ENCODE measurements at places on chromosomes 11 and 22.

DNA sequence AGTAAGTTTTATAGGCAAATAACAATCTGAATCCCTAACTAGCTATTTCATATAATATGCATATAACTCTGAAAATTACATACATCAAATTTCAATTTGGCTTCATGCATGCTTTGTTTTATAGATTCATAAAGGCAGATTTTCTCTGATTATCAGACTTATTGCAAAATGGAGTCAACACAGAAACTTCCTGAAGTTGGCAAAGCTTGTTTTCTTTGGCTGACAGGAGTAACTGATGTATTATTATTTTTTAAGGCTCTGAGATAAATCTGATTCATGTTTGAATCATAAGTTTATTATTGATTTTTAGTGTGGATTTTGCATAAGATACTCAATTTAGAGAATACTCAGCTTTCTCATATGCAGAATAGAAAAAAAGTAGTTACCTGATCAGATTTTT lies 356.3 kb upstream of the CCDC90B start:
- DNase-seq = no peak

DNA sequence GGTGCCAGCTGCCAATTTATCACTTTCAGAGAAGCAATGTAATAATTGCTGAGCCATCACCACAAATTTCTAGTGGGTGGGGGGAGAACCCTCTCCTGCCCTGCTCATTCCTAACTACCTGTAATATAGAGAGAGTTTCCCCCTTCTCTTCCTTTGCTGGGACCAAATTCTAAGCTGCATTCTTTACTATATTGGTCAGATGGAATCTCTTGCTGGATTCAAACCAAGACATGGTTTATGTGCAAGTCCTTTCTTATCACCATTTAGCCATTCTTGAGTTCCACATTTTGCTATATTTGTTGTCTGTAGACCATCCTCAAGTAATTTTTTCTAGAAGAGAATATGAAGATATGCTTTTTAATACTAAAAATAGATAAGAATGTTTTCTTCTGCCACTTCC lies 452.1 kb downstream of the MN1 start:
- no peak for DNase-seq

DNA sequence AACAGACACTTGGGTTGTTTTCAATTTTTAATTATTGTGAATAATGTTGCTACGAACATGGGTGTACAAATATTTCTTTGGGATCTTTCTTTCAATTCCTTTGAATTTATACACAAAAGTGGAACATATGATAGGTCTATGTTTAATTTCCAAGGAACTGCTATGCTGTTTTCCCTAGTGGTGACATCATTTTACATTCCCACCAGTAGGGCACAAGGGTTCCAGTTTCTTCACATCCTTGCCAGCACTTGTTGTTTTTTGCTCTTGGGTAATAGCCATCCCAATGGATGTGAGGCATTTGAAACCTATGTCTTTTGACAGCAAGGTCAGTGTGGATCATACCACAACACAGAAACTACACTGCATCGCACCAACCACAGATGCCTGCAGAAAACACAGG lies 41.8 kb upstream of the SCN3B start:
- no peak for DNase-seq

GRCh38 chr22:25196326-25196725 lies 3.3 kb upstream of the CRYBB3 start:
- no peak for DNase-seq

- no peak for DNase-seq
These were observed 6.9 kb upstream of the RAD9A start for GRCh38 chr11:67384851-67385366.

GRCh38 chr22:38835888-38836301 lies 7.9 kb downstream of the NPTXR start:
- DNase-seq = no peak

GRCh38 chr22:47092896-47093311 lies 330.5 kb downstream of the TBC1D22A start:
- no peak for DNase-seq

All from SIG-M5 (cell line).